Osteoblast (primary cell): ENCODE measurements at places on chromosomes 12 and 14. TPM values are rescaled to one million over a fixed set of nuclear protein-coding genes. Genes with fewer than 3 reads are reported as not detected.

- no peak overlapping the region for H3K27ac ChIP-seq
- peak; percentile 87 for DNase-seq
- H3K27me3 ChIP-seq, result peaks cover 74% of the 10 kb centered on the region
- H3K4me3 ChIP-seq, result peak overlapping the region; percentile 64
- H3K36me3 ChIP-seq, result no peaks in the 10 kb centered on the region
Observed at GRCh38 chr12:4275016-4275869, 1.7 kb downstream of the CCND2 start.

DNA sequence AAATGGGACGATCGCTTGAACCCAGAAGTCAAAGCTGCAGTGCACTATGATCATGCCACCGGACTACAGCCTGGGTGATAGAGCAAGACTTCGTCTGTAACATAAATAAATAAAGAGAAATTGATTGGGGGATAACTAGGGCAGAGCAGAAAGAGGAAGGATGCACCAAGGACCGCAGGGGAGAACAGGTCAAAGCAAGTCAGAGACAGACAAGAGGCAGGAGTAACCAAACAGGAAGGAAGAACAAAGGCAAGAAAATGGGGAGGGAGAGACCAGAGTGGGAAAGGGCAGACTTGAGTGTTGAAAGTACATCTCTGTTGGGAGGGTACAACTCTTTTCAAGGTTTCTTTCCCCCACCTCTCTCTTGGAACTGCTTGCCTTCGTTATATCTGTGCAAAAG is 50.8 kb upstream of the ELK3 start:
- no peaks in the 10 kb centered on the region for H3K36me3 ChIP-seq
- H3K27me3 ChIP-seq, result no peaks in the 10 kb centered on the region
- DNase-seq, result no peak
- peaks cover 20% of the 10 kb centered on the region for H3K4me1 ChIP-seq
- H3K4me3 ChIP-seq, result no peak overlapping the region

The IKZF4 gene
- total RNA-seq, result 1.2 and 2.5 TPM in 2 replicates

DNA sequence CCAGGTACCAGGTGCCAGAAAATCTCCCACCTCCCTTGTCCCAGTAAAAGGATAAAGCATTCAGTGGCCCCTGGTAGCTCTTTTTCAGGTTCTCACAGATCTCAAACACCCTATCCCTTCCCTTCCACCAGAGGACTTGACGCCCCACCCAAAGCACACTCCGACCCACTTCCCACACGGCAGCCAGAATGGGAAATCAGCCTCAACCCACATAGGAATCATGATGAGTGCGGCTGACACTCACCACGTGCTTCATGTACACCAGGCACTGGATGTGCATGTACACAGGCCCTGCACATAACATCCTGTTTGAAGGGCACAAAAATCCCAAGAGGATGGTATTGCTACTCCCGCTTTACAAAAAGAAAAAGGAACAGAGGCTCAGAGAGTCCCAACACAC is 71.9 kb downstream of the TBX3 start:
- H3K4me1 ChIP-seq, result no peaks in the 10 kb centered on the region
- H3K4me3 ChIP-seq, result no peak overlapping the region
- H3K27ac ChIP-seq, result no peak overlapping the region
- H3K36me3 ChIP-seq, result no peaks in the 10 kb centered on the region
- H3K27me3 ChIP-seq, result no peaks in the 10 kb centered on the region

The SELPLG gene
- total RNA-seq, result 1.1 and 1.2 TPM in 2 replicates
